ENCODE measurements at places on chromosomes 7 and 10.

- no peak for DNase-seq
Measured at GRCh38 chr7:106312906-106313305, 28.1 kb upstream of the NAMPT start.

GRCh38 chr7:1176891-1177373, 16.9 kb upstream of the ZFAND2A start:
- no peak for DNase-seq

DNA sequence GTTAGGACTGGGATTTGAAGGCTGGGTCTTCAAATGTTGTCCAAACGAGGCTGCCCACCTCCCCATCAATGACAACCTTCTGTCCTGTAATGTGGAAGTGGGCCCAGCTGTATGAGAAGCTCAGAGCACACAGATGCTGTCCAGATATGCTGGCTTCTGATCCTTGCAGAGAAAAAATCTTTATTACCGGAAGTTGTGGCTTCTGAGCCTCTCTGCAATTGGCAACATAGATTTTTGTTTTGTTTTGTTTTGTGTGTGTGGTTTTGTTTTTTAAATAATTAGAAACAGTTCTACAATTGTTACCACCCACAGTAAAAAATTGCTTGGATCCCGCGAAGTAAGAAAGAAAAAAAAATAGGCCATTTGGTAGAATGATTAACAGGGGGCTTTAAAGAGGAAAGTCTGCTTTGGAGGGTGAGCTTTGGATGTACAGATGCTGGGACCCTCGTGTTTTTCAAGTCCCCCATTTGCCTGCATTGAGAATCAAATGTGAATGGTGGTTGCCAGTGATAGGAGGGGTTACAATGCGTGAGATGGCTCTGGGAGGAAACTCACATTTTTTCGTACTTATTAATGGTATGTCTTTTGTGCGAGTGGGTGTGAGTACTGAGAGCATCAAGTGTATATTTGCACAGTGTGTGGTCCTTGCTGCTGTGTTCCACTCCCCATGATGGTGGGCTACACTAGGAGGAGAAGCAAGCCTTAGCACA, 153.2 kb downstream of the TCF7L2 start:
- no peak for DNase-seq

DNA sequence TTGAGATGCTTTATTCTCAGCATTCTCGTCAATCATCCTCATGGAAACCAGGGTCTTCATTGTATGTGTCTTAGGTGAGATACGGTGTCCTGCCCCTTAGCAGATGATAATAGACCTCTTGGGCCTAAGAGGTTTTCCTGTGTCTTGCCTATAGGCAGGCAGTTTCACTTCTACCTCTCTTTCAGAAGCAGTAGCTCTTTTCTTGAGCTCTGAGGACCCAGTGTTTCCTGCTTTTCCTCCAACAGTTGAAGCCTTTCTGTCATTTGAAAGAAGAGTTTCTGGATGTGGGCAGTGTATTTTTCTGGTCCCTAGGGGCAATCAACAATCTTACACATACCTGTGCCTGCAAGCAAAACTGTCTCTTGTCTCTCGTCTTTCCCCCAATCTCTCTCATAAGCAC, 1550.3 kb upstream of the LRRTM3 start:
- no peak for DNase-seq

DNA sequence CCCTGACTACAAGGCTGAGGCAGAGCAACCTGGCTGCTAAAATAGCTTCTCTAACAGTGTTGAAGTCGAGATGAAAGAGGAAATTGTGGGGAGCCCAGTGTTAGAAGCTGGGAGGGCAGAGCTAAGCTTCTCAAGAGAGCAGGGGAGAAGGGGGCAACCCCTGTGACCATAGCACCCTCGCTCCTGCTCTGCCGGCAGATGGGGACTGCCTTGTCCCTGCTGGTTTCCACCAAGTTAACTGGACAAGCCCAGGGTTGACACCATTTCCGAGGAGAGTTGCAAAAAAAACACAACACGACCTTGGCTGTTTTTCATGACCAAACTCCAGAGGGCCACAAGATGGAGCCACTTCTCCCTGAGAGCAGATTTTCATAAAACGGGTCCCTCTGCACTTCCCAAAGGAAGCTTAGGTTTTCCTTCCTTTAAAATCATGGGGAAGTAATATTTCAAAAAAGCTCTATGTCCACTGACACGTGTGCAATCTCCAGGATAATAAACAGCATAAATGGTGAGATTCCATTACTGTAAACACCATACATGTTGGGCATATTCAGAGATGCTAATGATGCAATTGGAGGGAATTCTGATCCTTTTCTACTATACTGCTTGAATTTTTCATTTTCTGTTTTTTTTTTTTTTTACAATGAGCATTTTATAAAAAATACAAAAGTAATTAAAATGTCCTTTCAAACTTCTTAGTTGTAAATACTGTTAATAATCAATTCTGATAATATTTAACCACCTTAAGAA, 140.4 kb downstream of the PIP4K2A start:
- DNase-seq, result no peak

DNA sequence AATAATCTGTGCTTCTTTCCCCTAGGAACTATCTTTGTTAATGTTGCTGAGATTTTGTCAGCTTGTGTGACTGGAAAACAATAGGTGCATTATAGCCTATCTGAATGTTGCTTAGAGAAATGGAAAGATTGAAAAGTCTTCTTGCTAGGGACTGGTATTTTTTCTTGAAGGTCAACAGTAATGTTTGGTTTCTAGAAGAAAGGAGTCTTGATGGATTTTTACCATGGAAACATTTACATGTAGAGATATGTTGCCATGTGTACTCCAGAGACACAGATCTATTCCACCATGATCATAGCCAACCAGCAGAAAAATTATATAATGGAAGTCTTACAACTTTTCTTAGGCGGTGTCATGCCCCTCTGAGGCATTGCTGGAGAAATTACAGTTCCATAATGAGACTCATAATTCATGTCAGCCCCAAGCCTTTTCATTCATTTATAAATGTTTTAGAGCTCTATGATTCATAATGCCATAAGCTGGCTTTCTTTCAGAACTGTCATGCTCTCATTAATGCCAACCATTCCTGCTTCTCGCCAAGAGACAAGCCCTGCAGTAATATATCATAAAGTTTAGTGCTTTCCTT, 175.1 kb upstream of the PTPRZ1 start:
- no peak for DNase-seq

- DNase-seq, result no peak
Measured at GRCh38 chr10:3417096-3417495, 244.5 kb upstream of the PITRM1 start.

DNA sequence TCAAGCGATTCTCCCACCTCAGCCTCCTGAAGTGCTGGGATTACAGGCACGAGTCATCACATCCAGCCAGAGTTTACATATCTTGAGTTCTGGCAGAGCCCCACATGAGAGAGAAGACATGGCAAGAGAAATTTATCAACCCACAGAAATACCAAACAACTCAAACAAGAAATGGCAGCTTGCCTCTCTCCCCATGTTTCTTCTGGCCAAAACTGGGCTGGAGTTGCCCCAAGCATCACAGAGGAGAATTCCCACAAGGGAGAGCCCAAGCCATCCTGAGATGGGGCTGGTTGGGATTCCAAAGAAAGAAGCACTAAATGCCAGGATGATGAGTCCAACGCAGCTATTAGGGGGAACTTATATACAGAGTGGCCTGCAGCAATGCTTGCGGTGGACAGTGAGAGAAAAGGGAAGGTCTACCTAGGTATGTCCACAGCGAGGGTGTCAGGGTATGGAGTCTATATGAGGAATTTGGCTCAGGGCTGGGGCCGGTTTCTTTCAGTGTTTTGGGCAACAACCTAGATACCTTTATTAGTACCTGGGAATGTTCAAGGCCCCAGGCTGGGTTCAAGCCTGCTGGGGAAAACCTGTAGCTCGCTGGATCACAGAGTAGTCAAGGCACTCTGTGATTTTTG, 14.5 kb upstream of the PAX4 start:
- DNase-seq, result no peak

GRCh38 chr10:103712898-103713498, 142.4 kb downstream of the SH3PXD2A start:
- DNase-seq, result no peak

GRCh38 chr10:47241946-47242867, 57.8 kb upstream of the GDF10 start:
- DNase-seq, result no peak

GRCh38 chr7:36474283-36475010, 84.8 kb downstream of the ANLN start:
- no peak for DNase-seq

- DNase-seq, result no peak
Measured at GRCh38 chr10:70053218-70053840, 683 bp downstream of the MACROH2A2 start.

GRCh38 chr7:22452142-22452959, 47.6 kb downstream of the STEAP1B start:
- no peak for DNase-seq

GRCh38 chr10:102595897-102596296, 48.4 kb upstream of the TRIM8 start:
- DNase-seq, result no peak

DNA sequence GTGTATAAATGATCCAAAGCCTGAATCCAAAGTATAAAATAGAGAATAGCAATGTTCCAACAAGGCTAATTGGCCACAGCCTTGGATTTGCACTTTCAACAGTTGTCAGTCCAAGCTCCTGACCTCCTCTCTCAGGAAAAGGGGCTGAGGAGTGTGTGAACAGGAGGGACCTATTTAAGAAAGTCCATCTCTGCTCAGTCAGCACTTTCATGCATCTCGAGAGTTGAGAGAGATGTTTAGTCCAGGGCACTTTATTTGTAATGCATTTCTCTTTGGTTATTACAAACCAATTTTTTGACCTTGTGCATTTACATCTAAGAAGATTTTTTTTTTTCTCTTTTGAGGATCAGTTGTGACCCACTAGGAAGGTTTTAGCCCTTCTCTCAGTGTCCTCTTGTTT, 244.2 kb downstream of the CREB5 start:
- no peak for DNase-seq

- peak; percentile 70 for DNase-seq
Measured at GRCh38 chr10:12405342-12406320, 56.3 kb downstream of the CAMK1D start.

- no peak for DNase-seq
Measured at GRCh38 chr10:28681928-28682750, 4.8 kb downstream of the BAMBI start.

DNA sequence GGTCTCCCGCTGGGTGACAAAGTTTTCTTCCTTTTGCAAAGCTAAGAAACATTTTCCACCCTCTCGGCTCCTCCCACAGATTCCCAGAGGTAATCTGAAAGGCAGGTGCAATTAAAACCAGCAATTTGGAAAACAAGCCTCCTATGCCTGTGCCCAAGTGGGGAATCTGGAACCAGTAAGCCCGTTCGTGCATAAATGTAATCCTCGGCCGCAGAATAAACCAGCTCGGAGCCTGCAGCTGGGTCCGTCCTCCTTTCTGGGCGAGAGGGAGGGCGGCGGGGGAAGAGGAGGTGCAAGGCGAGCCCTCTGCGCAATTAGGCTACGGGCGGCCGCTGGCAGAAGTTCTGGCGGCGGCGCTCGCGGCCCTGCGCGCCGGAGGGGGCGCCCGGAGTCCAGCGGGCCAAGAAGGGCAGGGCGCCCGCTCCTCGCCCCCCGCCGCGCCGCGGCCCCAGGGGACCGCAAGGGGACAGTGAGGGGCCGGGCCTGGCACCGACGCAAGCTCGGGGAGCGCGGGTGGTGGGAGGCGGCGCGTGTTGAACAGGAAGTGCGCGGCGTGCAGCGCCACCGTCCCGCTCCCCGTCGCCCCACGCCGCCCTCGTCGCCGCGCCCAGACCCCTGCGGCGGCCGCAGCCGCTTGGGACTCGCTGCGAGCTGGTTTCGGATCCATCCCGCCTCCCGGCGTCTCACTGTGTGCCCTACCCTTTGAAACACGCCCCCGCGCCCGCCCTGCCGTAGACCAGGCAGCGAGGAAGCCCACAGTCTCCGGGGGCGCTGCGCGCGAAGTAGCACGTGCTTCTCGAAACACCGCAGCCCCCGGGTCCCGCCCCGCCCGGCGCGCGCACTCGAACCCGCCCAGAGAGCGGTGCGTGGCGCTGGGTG, at the start of gene PRKAG2:
Gene PRKAG2, minus strand, starts transcription at position 217 of the 879 bp plus-strand sequence. CDS start 495 bp downstream, outside the sequence.
- peak; percentile 41 for DNase-seq

DNA sequence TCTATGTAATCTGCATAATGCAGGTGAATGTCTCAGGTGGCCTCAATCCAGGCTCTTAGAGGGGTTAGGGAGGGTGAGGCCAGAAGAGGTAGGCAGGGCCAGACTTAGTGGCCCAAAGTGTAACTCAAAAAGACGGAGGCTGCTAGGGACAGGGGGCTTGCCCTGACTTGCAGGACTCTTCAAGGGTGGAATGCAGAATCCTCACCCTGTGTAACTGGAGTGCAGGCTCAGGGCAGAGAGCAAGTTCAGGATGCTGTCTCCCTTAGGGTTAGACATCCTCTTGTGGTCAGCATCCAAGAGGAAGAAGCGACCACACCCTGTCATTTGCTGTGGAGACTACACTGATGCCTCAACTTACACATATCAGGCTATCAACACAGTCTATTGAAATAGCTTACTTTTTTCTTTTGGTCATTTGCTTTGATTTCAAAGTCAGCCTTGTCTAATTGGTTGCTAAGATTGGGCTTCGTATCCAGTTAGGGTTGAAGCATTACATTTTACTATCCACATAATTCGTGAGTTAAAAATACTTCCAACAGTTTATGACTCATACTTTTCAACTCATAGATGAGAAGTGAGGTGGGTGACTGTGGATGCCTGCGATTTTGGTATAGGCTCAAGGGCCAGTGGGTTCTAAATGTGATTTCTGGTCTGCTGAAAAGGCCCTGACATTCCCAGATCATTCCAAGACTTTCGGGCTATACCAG, 563.6 kb downstream of the SUGCT start:
- no peak for DNase-seq

GRCh38 chr10:11444155-11444530, 167.3 kb downstream of the USP6NL start:
- no peak for DNase-seq

- DNase-seq, result no peak
Measured at GRCh38 chr7:147869456-147869855, 721.1 kb upstream of the C7orf33 start.

- DNase-seq, result peak; percentile 58
Measured at GRCh38 chr10:373526-374309, 238.5 kb downstream of the ZMYND11 start.

DNA sequence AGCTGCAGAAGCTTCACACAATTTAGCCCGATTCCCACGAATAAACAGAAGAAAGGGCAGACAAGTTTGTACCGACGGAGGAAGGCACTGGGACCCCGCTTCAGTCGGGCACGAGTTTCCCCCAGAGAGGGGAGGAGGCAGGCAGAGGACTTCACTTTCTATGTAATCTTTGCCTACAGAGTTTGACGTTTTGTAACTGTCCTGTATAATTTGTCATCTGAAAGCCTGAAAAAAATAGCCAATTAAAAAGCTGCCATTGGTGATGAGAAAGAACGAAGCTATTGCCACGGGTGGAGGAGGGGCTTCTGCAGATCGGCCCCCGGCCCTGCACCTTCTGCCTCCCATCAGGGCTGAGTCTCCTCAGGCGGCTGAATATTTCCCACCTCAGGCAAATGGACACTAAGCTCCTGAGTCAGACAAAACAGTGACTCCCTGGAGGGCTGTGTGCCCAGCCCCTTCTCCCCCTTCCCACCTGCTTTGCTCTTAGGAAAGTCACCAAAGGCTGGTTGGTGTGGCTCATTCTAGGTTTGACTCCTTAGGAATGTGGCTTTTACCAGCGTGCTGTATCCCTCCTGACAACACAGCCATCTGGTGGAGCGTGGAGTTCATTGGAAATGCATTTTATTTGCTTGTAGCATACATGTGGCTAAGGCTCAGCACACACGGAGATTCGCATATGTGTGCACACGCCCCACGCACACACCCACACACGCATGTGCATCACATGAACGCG, 117.4 kb downstream of the VIPR2 start:
- peak; percentile 65 for DNase-seq
